ENCODE measurements at places on chromosomes 1 and 21.
A peak's percentile ranks its signal among the peaks of the same experiment; 100 is the strongest.

- DNase-seq = peak; percentile 8
These were observed 45.5 kb downstream of the VPS13D start for GRCh38 chr1:12275370-12275769.

DNA sequence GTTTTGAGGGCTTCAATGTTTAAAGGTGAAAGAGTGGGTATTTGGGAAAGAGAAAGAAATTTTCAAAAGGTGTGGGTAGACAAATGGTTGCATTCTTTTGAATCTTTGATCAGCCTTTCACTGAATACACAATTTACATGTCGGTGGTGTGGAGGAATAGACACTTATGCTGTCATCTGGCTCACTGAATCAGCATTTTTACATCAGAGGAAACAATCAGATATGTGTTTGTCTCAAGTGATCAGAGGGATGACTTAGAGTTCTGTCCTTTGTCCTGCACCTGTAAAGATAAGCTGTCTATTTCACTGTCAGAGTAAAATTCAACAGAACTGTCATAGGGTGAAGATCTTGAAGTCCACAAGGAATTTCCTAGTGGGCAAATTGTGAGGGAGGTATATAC is 170.9 kb upstream of the USP25 start:
- no peak for DNase-seq

- DNase-seq = no peak
These were observed 497.0 kb downstream of the RWDD3 start for GRCh38 chr1:95730986-95731385.

DNA sequence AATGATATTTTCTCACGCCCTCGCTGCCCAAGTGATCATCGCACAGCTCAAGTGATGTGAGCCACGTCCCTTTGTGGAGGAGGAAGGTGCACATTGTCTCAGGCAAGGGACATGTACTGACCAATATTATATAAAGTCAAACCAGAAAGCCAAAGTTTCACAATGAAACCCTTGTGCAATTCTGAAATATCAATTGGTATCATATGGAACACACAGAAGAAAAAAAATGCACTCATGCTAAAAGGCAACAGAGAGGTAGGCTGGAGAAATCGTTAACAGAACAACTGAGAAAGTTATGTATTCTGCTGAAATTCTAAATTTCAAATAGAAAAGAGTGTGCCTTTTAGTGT is 1.9 kb downstream of the JAM2 start:
- DNase-seq = no peak

DNA sequence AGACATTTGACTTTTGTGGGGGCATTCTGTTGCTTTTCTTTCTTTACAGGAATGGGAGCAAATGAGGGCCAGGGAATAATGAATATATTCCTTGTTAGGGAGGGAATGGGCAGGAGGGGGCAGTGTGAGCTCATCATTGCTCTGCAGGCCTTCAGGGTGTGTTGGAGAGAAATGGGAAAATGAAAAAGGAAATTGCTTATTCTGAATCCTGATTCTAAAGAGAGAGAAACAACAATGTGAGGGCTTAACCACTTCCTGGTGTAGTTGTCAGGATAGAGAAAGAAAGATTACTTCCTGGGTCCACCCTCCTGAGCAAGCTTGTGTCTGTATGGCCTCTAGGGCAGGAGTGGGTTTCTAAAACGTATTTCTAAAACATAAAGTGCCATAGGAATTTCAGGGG is 28.3 kb downstream of the VANGL2 start:
- peak; percentile 38 for DNase-seq

DNA sequence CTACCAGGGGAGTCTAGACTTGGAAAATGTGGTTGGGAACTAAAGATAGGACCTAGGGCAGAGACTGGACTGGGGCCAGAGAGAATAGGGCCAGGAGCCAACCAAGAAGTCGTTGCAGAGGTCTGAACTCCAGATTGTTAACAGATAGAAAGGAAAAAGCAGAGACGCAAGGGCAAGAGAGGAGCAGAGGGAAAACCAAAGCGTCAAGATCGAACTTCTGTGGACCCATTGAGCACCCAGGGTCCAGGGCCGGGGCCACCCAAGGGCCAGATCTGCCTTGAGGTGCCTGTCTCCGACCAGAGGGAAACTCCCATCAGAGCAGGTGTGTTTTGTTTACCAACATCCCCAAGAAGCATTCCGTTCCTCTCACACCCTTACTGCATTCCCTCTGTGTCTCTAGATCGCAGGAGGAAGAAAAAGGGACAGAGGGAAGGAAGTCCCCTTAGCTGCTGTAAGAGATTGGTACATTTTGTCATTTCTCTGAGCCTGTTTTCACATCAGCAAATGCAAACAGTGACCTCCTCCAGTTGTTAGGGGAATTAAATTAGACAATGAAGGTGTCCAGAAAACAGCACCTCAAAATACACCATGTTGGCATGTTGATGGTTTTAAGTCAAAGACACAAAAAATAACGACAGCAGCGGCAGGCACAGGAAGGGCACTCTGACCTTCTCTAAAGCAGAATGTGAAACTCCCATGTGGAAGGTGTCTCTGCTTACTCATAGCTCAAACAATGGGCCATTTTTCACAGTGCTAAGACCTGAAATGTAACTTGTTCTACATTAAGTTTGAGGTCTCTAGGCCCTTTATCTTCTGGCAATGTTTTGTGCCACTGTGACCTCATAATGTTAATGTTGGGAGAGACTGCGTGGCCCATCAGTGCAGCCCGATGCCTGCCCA is 105.8 kb upstream of the RAB4A start:
- DNase-seq = no peak

GRCh38 chr1:150420560-150421265 is 56.8 kb downstream of the RPRD2 start:
- no peak for DNase-seq

All from NT2/D1 (cell line).